ENCODE measurements at places on chromosomes 1 and 21. TPM values are rescaled to one million over a fixed set of nuclear protein-coding genes. Genes with fewer than 3 reads are reported as not detected.

MIS18A gene
- 5.2 TPM for total RNA-seq

DNA sequence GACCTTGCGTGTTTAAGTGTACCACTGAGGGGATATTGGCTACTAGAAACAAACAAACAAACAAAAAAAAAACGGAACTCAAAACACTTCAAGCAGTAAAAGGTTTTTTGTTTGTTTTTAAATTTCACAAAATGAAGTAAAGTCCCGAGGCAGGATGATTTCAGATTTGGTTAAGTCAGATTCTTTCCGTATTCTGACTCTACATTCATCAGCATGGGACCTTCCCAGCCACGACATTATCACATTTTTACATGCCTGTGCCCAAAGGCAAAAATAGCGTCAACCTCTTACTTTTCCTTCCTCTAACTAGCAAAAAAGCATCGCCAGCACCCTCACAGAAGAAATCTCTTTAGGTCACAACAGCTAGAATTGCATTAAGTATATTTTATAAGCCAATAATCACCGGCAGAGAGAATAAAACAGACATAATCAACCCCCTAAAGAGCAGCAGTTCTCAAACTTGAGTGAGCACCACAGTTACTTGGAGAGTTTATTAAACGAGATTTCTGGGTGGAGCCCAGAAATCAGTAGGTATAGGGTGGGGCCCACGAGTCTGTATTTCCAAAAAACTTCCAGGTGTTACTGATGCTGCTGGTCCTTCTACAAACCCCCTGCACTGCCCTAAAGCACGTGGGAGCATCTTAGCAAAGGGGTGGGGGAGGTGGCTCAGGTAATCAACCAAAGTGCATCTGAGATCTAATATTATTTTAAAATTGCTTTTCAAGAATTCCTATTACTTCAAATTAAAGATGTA, 227.6 kb downstream of the RGS7 start:
- no peaks in the 10 kb centered on the region for H3K4me1 ChIP-seq
- H3K27ac ChIP-seq, result no peak overlapping the region
- DNase-seq, result no peak
- H3K4me3 ChIP-seq, result no peak overlapping the region

PTP4A2 gene
- 364 TPM for total RNA-seq

IFNAR1 gene
- 23.9 TPM for total RNA-seq

- H3K27me3 ChIP-seq, result peaks cover 48% of the 10 kb centered on the region
- no peak for DNase-seq
- no peak overlapping the region for H3K27ac ChIP-seq
- peak overlapping the region; percentile 17 for H3K4me3 ChIP-seq
These were observed 377 bp downstream of the SAMD13 start for GRCh38 chr1:84301785-84302385.

TMPRSS2 gene
- not detected for total RNA-seq

Data from CD4-positive, CD25-positive, alpha-beta regulatory T cell (primary cell).